A549 (cell line): ENCODE measurements at places on chromosomes 12 and 14. TPM values are rescaled to one million over a fixed set of nuclear protein-coding genes. Genes with fewer than 3 reads are reported as not detected.

Gene HECTD1
- polyA plus RNA-seq, result 58.8 to 60.9 TPM (median 60.7 TPM) in 3 replicates

Gene RFLNA
- not detected in 3 replicates for polyA plus RNA-seq

Gene CELA1
- polyA plus RNA-seq, result not detected in 3 replicates

DNA sequence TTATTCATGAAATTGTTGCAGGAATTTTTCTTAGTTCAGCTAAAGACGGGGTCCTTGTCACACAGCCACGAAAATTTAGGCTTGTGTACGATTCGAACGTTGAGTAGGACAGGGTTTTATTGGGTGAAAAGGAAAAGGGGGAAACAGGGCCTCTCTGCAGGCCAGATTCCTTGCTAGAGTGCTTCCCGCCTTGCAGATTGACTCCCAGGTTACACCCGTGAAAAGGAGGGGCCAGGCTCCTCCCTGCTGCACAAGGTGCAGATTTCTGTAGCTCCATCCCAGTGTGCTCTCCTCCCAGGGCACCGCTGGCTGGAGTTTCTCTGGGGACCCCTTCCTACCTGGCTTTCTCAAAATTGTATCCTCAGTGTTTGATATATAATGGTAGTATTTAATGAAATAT, 221.5 kb downstream of the ERC1 start:
- DNase-seq, result no peak

- DNase-seq, result no peak
These were observed 8.0 kb upstream of the ZDHHC17 start for GRCh38 chr12:76755829-76756379.

- DNase-seq, result no peak
These were observed 373.5 kb upstream of the OR4E1 start for GRCh38 chr14:22047115-22047514.

- DNase-seq, result no peak
These were observed 925.4 kb downstream of the GALC start for GRCh38 chr14:87067591-87067990.

DNA sequence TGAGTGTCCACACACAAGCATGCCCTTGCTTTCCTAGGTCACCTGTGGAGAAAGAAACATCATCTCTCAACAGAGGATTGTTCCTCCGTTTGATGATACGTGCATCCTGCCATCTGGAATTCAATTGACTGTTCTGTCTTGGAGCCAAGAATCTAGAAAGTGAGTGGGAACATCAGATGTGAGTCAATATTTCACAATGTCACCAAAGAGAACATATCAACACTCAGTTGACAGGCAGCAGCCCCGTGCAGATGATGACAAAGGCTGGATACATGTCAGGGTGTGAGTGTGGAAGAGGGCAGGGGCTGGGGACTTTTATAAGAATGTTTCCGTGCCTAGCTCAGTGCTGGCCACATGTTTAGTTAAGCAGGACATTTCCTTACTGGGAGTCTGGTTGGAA, 76.1 kb downstream of the TBC1D30 start:
- no peak for DNase-seq
